ENCODE measurements at places on chromosomes 7 and 10.

- no peak for DNase-seq
These were observed 74.8 kb upstream of the GPR37 start for GRCh38 chr7:124840435-124840834.

- no peak for DNase-seq
These were observed 477.1 kb downstream of the RPS24 start for GRCh38 chr10:78510566-78511323.

DNA sequence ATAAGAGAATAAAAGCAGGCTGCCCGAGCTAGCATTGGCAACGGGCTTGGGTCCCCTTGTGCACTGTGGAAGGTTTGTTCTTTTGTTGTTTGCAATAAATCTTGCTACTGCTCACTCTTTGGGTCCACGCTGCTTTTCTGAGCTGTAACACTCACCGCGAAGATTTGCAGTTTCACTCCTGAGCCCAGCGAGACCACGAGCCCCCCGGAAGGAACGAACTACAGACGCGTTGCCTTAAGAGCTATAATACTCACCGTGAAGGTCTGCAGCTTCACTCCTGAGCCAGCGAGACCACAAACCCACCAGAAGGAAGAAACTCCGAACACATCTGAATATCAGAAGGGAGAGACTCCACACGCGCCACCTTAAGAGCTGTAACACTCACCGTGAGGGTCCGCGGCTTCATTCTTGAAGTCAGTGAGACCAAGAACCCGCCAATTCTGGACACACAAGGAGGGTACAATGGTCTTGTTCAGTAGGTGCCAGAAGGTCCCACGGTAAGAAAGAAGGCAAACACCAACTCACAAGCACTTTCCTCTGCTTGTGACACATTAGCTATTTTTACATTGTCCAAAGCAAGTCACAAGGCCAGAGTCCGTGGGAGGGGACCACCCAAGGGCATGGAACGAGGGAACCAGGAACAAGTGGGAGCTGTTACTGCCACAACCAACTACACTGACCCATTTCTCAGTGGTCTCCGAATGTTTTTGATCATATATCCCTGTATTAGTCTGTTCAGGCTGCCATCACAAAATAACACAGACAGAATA lies 29.2 kb upstream of the CACUL1 start:
- DNase-seq, result no peak

GRCh38 chr7:73809467-73809951 lies 21.3 kb upstream of the CLDN4 start:
- DNase-seq, result no peak

- no peak for DNase-seq
These were observed 50.8 kb upstream of the IFRD1 start for GRCh38 chr7:112399501-112399900.

GRCh38 chr10:132163278-132163765 lies 23.4 kb upstream of the DPYSL4 start:
- DNase-seq, result no peak

- no peak for DNase-seq
These were observed 37.1 kb downstream of the MAT1A start for GRCh38 chr10:80252296-80252887.

DNA sequence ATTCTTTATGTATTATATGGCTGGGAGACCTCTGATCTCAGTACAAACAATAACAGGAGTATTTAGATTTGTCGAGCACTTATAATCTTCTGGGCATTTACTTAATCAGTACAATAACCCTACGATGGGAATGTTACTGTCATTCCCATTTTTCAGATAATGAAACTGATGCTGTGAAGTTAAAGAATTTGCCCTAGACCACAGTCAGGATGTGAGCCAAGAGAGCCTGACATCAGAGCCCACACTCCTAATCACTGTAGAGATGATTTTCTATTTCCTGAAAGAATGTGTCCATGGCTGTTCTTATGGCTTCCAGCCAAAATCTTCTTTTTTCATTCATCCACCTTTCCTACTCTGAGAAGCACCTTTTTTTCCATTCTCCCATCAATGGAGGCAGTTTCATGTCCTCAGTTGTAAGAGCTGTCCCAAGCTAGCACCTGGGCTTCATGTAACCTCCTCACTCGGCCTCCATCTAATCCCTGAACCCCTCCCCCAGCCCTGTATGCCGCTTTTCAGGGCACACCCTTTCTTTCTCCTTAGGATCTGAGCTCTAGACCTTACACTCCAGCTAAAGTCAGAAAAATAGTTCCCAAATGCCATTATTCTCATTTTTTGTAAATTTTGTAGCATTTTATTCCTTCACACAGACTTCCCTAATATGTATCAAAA lies 12.2 kb upstream of the CAV1 start:
- DNase-seq, result peak; percentile 42

DNA sequence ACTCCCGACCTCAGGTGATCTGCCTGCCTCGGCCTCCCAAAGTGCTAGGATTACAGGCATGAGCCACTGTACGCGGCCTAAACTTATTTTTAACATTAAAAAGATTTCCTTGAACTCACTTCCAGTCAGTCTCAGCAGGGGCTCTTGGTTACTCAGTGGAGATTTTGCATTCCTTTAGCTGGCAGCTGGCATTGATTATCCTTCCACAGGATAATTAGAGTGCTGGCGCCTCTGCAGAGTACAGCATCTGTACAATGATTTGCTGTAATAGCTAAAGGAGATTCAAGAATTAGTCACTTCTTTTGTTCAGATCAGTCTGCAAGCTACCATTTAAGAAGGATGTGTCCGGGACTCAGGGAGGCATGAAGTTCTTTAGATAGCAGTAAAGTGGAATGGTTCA lies 125.0 kb upstream of the NPY start:
- peak; percentile 63 for DNase-seq

- DNase-seq, result no peak
These were observed 7.1 kb downstream of the CCDC201 start for GRCh38 chr7:45865594-45866410.

DNA sequence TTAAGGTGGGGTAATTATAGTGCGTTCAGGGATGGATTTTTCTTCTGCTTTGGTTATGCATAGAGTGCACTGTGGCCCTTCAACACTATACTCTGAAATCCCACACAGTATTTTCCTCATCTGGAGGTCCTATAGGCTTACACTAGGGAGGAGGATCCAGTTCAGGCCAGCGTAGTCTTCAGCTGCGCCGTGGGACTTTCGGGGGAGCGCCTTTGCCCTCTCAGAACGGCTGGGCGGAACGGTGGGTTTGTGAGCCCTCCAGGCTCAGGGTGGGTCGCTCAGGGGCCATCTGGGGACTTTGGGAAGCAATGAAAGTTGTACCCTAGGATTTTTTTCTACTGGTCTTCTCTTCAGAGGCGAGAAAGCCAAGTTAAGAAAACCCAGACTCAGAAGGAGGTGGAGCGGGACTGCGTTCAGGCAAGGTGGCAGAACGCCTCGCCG lies 652 bp upstream of the VPS26A start:
- DNase-seq, result peak; percentile 60

DNA sequence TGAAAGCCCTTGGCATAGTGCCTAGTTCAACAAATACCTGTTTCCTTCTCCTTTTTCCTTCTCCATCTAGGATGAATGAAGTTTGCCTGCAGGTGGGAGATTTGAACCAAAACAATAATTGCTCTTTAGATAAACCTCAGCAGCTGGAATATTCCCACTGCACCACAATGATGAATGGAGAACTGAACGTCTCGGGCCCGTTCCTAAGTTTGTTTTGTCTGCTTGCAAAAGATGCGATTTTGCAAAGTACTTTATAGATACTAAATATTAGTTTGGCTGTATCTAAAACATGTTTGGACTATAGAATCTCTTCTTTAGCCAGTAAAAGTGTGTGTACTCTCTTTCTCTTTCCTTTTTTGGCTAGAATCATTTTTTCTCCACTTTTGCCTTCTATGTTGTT lies 75.8 kb upstream of the BMPER start:
- no peak for DNase-seq

- no peak for DNase-seq
These were observed 60.6 kb upstream of the ANTXRL start for GRCh38 chr10:46226232-46226631.

- peak; percentile 27 for DNase-seq
These were observed 11.8 kb upstream of the TIAL1 start for GRCh38 chr10:119608316-119609155.

DNA sequence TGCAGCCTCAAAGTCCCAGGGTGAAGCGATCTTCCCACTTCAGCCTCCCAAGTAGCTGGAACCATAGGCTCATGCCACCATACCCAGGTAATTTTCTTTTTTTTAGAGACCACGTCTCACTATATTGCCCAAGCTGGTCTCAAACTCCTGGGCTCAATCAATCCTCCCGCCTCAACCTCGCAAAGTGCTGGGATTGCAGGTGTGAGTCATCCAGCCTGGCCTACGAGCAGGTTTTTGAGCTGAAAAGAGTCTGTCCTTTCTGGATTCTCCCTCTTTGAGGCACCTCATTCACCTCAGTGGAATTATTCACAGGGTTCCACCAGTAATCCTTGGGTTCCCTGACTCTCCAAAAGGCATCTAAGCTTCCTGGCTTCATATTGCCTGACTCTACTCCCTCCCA lies 7.6 kb upstream of the LEP start:
- no peak for DNase-seq

GRCh38 chr10:92463582-92463981 lies 110.3 kb downstream of the IDE start:
- DNase-seq, result no peak

DNA sequence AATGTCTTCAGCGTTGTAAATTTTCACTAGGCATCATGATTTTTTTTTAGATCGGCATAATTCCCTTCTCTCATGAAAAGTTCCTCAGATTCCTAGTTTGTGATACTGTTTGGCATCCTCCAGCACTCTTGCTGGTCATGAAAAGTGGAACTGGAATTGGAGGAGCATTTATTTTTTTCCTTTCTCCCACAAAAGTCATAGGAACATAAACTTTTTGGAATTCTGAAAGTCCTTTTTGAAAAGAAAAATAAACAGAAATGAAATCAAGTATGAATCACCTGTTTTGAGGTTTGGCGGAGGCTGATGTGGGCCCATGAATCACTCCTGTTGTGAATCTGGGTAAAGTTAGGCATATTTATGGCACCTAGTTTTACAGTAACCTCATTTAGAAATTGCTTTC lies 17.7 kb downstream of the CACNB2 start:
- peak; percentile 78 for DNase-seq

DNA sequence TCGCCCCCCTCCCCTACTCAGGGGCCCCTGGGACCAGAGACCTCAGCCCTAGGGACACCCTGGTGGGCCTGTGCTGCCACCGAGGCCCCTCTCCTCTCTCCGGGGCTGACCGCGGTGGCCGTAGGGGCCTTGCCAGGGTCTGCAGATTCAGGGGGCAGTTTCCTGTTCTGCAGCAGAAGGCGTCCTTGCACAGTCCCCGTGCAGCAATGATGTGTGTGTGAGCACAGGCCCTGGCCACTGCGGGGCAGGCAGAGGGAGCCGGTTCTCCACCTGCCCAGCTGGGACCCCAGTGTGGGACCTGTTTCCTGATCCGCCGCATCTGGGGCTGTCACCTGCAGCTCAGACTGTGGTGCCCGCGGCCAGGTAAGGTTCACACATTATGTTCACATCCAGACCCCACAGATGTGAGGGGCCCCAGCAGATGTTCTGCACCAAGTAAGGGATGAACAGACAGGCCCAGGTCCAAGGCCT lies 60.7 kb upstream of the DNAJB6 start:
- no peak for DNase-seq

DNA sequence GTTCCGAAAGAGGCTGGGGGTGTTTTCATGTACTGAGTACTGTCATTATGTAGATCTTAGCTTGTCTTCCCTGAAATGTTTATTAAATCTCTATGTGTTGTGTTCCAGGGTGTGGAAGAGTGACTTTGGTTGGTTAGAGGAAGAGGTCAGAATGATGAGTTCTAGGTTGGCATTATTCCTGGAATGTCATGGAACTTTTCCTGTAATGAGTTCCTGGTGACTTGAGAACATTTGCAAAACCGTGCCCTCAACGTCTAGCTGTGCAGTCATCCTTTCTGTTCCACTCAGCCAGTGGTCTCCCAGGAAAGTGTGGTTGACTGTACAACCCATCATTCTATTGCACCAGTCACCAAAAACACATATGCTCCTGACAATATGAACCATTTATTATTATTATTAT lies 129.6 kb downstream of the BICC1 start:
- peak; percentile 93 for DNase-seq

DNA sequence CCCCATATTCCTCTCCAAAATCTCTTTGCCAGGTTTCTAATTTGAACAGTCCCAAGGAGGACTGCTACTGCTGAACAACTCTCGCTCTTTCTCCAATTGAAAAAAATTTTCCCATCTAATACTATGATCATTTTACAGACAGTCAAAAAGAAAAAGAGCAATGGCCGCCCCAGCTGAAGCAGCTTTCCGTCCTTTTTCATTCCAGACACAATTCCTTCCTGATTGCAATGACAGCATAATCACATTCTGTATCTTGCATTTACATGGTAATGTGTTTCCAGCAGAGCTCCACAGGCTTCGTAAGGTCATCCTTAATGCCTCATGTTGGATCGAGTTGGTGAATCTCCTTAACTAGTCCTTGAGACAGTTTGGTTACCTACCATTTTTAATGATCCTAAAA lies 45.0 kb upstream of the GSDME start:
- DNase-seq, result no peak

DNA sequence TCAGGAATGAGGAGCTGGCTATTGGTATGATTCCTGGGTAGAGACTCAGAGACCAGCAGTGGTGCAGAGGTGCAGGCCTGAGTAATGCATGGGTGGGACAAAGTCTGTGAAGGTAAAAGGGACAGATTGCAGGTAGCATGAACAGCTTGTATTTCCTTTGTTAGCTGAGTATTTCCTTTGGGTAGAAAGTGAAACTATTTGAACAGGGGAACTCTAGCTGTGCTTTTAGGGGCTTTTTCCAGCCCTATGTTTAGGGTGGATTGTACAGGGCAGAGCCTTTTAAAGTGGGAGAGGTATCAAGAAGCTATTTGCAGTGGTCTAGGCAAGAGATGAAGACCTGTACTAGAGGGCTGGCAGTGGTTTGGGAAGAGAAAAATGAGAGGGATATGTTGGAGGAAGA lies 739.9 kb downstream of the REEP3 start:
- no peak for DNase-seq

DNA sequence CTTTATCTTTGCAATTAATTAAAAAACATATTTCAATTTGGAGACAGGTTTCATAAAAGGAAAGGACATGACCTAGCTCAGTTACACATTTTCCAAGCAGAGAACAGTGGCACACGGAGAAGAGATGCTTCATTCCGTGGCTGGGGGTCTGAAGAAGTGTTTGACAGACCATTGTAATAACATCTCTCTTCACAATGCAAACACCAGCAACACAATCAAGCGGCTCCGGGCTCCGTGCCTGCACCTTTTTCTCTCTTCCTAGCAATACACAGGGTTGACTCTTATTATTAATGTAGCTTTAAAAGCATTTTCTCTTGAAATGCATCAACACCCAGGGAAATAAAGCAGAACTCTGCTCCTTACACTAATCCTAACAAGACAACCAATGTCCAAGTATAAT lies 261.0 kb upstream of the AOAH start:
- DNase-seq, result no peak

GRCh38 chr7:23490357-23491135 lies 20.3 kb upstream of the IGF2BP3 start:
- DNase-seq, result peak; percentile 37

All from AG10803 (cell line).